ENCODE measurements at places on chromosomes 7 and 10. TPM values are rescaled to one million over a fixed set of nuclear protein-coding genes. Genes with fewer than 3 reads are reported as not detected.
A peak's percentile ranks its signal among the peaks of the same experiment; 100 is the strongest.

DNA sequence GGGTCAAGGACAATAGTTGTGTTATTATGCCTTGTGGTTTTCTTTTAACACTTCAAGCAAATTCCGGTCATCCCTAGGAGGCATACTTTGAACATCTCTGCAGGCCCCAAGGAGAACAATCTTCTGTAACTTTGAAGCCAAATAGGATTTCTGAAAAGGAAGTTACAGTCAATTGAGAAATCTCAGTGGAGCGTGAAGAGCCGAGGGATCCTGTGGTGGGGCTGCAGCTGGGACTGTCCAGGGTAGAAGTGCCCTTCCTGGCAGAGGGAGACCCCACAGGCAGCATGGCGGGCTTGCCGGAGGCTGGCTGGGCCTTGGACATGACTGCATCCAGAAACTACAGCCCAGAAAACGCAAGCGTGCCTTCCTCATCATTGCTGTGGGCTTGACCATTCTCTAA, 179.7 kb downstream of the PTPN20 start:
- no peak for DNase-seq

GRCh38 chr10:132962623-132963429, 20.5 kb upstream of the CFAP46 start:
- DNase-seq = no peak

- DNase-seq = peak; percentile 63
Measured at GRCh38 chr10:104351061-104351702, 2.5 kb upstream of the CFAP58 start.

- DNase-seq = no peak
Measured at GRCh38 chr7:6128205-6128604, 97.0 kb downstream of the ANKRD61 start.

DNA sequence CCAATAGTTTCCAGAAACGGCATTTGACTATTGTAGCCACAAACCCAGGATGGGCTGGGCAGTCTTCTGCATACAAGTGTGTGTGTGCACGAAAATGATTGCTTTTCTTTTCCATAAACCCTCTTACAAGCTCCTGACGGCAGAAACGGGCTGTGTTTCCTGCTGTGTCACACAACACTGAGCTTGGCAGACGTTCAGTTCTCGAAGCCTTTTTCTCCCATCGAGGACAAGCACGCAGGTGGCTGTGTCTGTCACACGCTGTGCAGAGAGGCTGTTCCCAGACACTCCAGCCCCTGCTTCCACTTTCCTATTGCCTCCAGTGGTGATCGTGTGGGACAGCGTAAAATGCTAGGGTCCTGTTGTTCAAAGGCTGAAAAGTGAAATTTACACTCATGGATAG, 32.1 kb downstream of the RBAK start:
- no peak for DNase-seq

- no peak for DNase-seq
Measured at GRCh38 chr10:112562122-112562521, 115.1 kb downstream of the VTI1A start.

- no peak for DNase-seq
Measured at GRCh38 chr7:121623130-121623872, 227.2 kb upstream of the FAM3C start.

DNA sequence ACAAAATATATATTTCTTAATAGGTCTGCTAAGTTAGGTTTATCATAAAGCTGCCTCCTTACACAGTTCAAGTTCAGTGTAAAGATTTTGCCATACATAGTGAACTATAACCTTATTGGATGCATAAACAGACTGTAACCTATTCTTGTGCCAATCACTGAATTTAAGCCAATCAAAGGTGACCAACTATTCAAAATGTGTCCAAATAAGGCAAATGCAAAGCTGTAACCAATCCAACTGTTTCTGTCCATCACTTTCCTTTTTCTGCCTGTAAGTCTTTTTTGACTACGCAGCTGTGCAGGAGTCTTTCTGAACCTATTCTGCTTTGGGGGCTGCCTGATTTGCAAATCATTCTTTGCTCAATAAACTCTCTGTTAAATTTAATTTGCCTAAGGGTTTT, 11.6 kb upstream of the DNMBP start:
- no peak for DNase-seq

- DNase-seq = no peak
Measured at GRCh38 chr10:47412869-47413268, 28.8 kb upstream of the ZNF488 start.

DNA sequence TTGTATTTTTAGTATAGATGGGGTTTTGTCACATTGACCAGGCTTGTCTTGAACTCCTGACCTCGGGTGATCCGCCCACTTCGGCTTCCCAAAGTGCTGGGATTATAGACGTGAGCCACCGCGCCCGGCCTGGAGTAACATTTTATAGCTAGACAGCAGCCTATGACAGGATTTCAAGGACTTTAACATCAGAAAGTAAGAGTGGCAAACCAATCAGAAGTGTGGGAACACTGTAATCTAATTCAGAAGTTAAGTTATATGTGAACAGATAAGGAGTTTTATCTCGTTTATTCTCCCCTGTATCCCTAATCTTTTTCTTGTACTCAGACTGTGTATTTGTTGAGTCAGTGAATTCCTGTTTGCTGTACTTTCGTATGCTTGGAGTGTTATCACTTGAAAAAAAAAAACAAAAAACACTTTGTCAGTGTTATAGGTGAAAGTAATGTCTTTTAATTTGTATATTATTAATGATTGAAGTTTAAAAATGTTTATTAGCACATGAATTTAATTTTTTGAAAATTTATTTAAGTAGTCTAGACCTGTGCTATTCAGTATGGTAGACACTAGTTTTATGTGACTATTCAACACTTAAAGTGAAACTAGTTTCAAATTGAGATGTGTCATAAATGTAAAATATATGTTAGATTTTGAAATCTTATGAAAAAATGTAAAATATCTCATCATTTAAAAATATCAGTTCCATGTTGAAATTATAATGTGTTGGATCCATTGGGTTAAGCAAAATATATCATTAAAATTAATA, 38.6 kb downstream of the RSBN1L start:
- DNase-seq = no peak

GRCh38 chr10:63464402-63465292, 1.1 kb downstream of the JMJD1C start:
- DNase-seq = peak; percentile 30

DNA sequence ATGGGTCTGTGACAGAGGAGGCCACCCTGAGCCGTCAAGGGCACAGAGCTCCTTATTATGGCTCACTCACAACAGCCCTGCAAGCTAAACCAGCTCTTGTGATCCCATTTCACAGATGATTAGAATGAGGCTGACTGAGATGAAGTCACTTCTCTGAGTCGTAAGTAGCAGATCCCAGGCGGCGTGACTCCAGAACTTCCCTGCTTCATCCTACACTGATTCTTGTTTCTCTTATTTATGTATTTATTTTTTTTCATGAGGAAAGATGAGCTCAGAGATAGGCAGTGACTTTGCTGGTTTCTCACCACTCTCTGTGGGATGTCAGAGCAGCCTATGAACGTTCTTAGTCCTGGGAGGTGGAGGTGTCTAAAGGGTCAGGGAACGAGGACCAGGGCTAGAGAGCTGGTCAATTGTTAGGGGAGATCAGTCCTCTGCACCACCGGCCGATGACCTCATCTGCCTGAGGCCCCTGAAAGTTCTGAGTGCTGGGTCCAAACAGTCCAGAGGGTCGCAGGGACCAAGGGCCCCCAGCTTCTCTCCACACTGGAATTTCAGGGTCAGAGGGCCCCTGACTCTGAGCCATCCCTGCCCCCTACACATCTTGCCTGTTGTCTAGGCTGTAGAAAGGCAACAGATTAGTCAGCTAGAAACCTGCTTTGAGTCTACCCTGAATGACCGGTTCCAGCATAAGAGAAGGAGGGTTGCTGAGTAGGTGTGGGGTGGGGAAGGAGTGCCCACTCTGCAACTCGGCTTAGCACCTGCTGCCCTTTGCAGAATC, 17.9 kb downstream of the CLRN3 start:
- DNase-seq = no peak

GRCh38 chr7:120729245-120729644, 128.7 kb downstream of the TSPAN12 start:
- no peak for DNase-seq

- peak; percentile 98 for DNase-seq
Measured at GRCh38 chr10:1048732-1049424, at the start of gene IDI1. Gene IDI1 (minus strand): TSS chr10:1049119. CDS start chr10:1049003, 116 bp downstream.

DNA sequence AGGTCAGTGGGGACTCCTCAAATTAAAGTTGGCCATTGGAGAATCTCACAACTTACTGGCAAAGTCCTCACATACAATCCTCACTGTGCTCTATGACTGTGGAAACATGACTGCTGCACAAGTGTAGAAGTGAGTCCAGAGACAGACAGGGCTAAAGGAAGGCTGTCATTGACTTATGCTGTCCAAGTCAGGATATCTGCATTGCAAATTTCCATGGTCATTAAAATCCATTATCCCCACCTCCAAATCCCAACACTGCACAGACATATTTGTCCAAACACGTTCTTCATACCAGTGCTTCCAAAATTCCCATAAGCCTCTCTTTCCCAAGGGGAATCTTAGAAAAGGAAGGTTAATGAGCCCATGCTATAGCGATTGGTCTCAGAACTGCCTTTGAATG, 396.8 kb upstream of the ANKRD30A start:
- no peak for DNase-seq

DNA sequence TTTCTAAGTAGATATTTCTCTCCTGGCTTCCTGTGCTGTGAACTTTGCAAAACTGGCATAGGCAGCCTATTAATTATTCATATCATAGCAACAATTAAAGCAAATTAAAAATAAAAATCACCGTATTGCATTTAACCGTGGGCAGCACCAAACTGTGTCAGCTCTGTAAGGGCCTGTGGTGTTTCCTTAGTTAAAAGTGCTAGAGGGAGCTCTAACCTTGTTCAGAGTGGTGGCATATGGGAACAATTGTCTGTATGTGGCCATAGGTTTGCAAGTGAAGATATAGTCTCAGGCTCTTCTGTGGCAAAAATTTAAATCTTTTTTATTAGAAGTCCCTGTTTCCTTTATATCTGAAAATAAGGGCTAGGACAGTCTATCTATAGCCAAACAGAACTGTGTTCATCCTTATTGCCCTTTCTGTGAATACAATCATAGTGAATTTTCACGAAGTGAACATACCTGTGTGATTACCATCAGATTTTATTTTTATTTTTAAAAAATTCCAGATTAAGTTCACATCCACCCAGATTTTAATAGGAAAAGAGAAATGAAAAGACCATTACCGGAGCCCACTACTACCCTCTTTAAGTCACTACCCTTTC, 92.6 kb downstream of the POLL start:
- peak; percentile 13 for DNase-seq

DNA sequence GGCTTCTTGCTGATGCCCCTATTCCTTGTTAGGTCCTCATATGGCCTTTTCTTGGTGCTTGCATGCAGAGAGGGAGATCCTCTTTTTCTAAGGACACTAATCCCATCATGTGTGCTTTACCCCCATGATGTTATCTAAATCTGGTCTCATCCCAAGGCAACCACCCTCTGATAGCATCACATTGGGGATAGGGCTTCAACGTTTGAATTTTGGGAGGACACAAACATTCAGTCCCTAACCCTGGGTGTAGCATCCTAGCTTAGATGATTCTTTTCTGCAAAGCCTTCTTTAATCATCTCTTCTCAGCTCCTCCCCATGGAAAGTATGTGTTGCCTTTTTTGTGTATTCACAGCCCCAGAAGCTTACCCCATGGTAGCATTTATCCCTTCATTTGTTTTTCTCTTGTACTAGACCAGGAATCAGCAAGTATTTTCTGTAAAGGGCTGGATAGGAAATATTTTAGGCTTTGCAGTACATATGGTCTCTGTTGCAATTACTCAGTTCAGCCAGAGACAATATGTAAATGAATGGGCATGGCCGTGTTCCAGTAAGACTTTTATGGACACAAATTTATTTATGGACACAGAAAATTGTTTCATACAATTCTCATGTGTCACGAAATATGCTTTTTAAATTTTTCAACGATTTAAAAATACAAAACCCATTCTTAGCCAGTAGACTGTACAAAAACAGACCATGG, 101.5 kb upstream of the CSTF2T start:
- DNase-seq = no peak

DNA sequence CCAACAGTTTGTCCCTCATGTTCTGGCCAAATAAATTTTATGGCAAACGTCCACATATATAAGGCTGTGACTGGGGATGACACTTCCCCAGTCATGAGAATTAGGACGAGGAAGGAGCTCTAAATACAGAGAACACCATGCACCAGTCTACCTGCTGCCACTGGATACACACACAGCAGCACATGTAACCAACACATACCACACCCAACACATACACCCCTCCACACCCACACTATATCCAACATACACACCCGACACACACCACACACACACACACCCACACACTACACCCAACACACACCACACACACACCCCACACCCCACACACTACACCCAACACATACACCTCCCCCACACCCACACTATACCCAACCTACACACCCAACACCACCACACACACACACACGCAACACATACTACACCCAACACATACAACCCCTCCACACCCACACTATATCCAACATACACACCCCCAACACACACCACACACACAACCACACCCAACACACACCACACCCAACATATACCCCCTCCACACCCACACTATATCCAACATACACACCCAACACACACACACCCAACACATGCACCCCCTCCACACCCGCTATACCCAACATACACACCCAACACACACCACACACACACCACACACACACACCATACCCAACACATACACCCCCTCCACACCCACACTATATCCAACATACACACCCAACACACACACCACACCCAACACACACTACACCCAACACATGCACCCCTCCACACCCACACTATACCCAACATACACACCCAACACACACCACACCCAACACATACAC, 74.1 kb downstream of the HIPK2 start:
- DNase-seq = no peak

DNA sequence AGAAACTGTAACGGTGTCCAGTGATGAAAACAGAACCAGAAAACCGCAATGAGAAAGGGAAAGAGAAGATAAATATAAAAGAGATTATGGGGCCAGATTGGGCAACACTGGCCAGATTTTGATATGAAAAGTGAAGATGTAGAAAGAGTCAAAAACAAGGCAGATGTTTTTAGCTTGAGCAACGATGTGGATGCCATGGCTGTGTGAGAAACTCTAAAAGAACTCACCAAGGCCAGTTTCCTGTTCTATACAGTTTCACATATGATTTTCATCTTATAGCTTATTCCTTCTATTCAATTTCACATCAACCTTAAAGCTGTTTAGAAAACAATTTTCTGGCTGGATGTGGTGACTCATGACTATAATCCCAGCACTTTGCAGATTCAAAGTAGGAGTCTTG, 36.3 kb downstream of the CSTF2T start:
- DNase-seq = no peak

OR2A12 gene
- total RNA-seq = not detected

MTPN gene
- total RNA-seq = 172 TPM

RBP4 gene
- total RNA-seq = not detected

SPDYE6 gene
- not detected for total RNA-seq

ITGB1 gene
- 897 TPM for total RNA-seq

KCND2 gene
- total RNA-seq = not detected

ECHS1 gene
- total RNA-seq = 62.6 TPM

LIPN gene
- not detected for total RNA-seq

SPACDR gene
- 0.28 TPM for total RNA-seq

TEX36 gene
- total RNA-seq = not detected

CCDC126 gene
- 5.5 TPM for total RNA-seq

IGF2BP3 gene
- 41.1 TPM for total RNA-seq

CTAGE6 gene
- total RNA-seq = not detected

C7orf33 gene
- not detected for total RNA-seq

RTKN2 gene
- 1.8 TPM for total RNA-seq

CTTNBP2 gene
- 0.14 TPM for total RNA-seq

IL15RA gene
- total RNA-seq = 3.6 TPM

ZPBP gene
- total RNA-seq = not detected
